ENCODE measurements at places on chromosomes 11 and 22. TPM values are rescaled to one million over a fixed set of nuclear protein-coding genes. Genes with fewer than 3 reads are reported as not detected.

HOATZ gene
- not detected for polyA plus RNA-seq

KCNK4 gene
- polyA plus RNA-seq = 0.17 TPM

TSGA10IP gene
- polyA plus RNA-seq = 0.73 TPM

UNC93B1 gene
- not detected for polyA plus RNA-seq

MMP27 gene
- polyA plus RNA-seq = not detected

ELF5 gene
- not detected for polyA plus RNA-seq

IL17RA gene
- polyA plus RNA-seq = not detected

CCDC73 gene
- polyA plus RNA-seq = 0.91 TPM

CYP2D6 gene
- 1.8 TPM for polyA plus RNA-seq

ST13 gene
- polyA plus RNA-seq = 90.2 TPM

CABP4 gene
- 0.52 TPM for polyA plus RNA-seq

SMDT1 gene
- 149 TPM for polyA plus RNA-seq

PVALB gene
- polyA plus RNA-seq = 21,664 TPM

FAR1 gene
- 44.2 TPM for polyA plus RNA-seq

ZNF70 gene
- polyA plus RNA-seq = 0.15 TPM

Measured in Purkinje cell (primary cell).